ENCODE measurements at places on chromosomes 7 and 10.

DNA sequence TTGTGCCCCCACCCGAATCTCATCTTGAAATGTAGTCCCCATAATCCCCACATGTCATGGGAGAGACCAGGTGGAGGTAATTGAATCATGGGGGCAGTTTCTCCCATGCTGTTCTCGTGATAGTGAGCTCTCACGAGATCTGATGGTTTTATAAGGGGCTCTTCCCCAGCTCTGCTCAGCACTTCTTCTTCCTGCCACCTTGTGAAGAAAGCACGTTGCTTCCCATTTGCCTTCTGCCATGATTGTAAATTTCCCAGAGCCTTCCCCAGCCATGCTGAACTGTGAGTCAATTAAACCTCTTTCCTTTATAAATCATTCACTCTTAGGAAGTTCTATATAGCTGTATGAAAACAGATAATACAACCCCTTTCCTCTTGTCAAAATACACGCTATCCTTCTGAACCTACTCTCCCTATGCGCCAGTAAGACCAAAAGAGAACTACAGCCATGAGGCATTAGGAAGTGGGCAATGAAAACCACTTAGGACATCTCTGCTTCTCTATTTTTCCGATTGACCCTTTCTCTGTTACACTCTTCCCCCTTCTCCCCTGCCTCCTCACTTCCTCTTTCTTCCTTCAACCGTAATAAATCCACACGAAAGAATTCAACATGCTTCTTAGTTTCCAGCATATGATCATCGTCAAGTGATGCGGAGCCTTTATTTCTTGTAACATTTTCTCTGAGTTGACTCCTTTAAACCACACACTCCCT, 101.2 kb upstream of the WDR11 start:
- no peak for ATAC-seq

DNA sequence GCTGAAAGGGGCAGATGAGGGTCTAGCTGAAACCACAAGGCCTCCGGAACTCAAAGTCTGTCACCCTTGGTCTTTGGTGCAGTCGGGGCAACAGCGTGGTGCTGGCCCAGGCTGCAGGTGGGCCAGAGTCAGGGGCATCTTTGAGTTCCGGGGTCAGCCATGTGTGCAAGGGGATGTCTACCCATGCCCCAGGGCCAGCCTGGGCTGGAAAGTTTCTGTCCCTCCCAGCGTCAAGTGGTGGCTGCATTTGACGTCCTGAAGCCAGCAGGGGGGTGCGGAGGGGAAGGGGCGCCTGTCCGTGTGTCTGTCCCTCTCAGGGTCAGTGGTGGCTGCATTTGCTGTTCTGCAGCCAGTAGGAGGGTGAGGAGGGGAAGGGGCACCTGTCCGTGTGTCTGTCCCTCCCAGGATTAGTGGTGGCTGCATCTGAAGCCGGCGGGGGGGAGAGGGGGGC, 638 bp downstream of the BRAT1 start:
- ATAC-seq: no peak

DNA sequence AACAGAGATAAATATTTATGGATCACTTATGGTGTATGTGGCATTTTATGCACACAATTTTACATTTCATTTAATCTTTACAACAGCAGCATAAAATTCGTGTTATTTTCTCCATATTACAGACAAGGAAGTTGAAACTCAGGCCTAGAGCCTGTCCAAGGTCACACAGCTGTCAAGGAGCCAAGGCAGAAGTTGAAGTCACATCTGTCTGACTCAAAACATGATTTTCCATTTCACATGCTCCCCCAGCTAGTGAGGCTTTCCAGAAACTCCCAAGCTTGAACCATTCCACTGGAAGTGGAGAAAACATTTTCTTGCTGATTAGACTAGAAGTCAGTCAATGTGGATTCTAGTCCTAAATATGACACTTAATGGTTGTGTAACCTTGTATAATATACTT, 110.5 kb downstream of the HECTD2 start:
- no peak for ATAC-seq

GRCh38 chr7:74481458-74482196, 27.9 kb downstream of the GTF2IRD1 start:
- no peak for ATAC-seq

DNA sequence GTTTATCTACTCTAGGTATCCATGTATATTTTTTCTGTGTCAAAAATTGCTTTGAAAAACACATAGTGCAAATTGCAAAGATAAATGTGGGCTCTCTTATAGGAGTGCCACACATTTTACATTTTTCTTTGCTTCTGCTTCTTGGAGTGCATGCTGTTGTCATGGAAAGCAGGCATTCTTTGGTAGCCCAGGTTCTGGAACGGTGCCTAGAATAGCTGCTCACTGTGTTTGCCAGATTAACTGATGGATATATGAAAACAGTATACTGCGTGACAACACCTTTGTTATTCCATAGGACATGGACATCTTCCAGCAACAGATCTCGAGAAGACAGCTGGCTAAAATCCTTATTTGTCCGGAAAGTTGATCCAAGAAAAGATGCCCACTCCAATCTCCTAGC, 13.4 kb downstream of the NIPSNAP2 start:
- no peak for ATAC-seq

Data from motor neuron (in vitro differentiated cells).